Dermis blood vessel endothelial cell (primary cell): ENCODE measurements at places on chromosomes 6 and 20. TPM values are rescaled to one million over a fixed set of nuclear protein-coding genes. Genes with fewer than 3 reads are reported as not detected.

Gene SOX4
- total RNA-seq = 60.2 and 73.5 TPM in 2 replicates

Gene BPIFA1
- not detected in 2 replicates for total RNA-seq

Gene GMNN
- total RNA-seq = 20.8 and 35.9 TPM in 2 replicates

Gene TCP11
- total RNA-seq = 0.28 and 0.68 TPM in 2 replicates

Gene TREML2
- total RNA-seq = not detected in 2 replicates

Gene VGLL2
- total RNA-seq = not detected in 2 replicates

Gene PRR18
- not detected in 2 replicates for total RNA-seq

Gene LTB
- 3.4 and 30.5 TPM in 2 replicates for total RNA-seq

Gene ANGPT4
- not detected in 2 replicates for total RNA-seq

Gene CTCFL
- total RNA-seq = not detected in 2 replicates

Gene PAK5
- under 0.01 TPM in 1 of 2 replicates, not detected in the other for total RNA-seq

Gene GSTA2
- not detected in 2 replicates for total RNA-seq

Gene TMEM217
- total RNA-seq = 12.1 and 12.4 TPM in 2 replicates

Gene OR12D3
- total RNA-seq = not detected in 2 replicates

Gene COL21A1
- 0.05 and 0.34 TPM in 2 replicates for total RNA-seq

Gene SCP2D1
- not detected in 2 replicates for total RNA-seq

Gene CNR1
- total RNA-seq = 1.3 TPM in 1 of 2 replicates, not detected in the other

Gene CST2
- total RNA-seq = not detected in 2 replicates

Gene CLIC5
- total RNA-seq = under 0.01 and 0.09 TPM in 2 replicates

Gene TOX2
- total RNA-seq = 0.88 and 1.5 TPM in 2 replicates

Gene ADGRG6
- total RNA-seq = 42.2 and 43.4 TPM in 2 replicates

Gene AFG1L
- total RNA-seq = 3.4 and 3.7 TPM in 2 replicates

Gene CCDC170
- not detected in 2 replicates for total RNA-seq

Gene CYP39A1
- 0.74 and 3.4 TPM in 2 replicates for total RNA-seq

Gene ARG1
- 0.19 TPM in 1 of 2 replicates, not detected in the other for total RNA-seq

Gene ADAT2
- 3.1 and 3.8 TPM in 2 replicates for total RNA-seq

Gene LY6G5C
- 3.6 and 4.5 TPM in 2 replicates for total RNA-seq

Gene BANF2
- not detected in 2 replicates for total RNA-seq

Gene EDN1
- 247 and 438 TPM in 2 replicates for total RNA-seq
